ENCODE measurements at places on chromosomes 1 and 21.

DNA sequence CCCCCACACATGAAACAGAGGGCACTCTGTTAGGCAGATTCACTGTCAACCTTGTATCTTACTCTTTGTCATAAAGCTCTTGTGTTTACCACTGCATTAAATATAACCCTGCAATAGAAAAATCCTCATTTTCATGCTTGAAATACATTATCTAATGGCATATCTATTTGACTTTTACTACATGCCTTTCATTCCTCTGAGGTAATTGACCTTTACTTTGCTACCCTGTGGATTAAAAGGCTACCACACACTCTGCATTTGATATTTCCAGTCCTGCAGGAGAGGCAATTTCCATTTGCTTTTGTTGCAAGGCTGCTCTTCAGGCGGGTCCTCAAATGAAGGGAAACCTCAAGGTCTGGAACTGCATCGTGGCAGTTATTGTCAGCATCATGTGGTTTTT, 238.0 kb downstream of the NTNG1 start:
- no peak for DNase-seq

DNA sequence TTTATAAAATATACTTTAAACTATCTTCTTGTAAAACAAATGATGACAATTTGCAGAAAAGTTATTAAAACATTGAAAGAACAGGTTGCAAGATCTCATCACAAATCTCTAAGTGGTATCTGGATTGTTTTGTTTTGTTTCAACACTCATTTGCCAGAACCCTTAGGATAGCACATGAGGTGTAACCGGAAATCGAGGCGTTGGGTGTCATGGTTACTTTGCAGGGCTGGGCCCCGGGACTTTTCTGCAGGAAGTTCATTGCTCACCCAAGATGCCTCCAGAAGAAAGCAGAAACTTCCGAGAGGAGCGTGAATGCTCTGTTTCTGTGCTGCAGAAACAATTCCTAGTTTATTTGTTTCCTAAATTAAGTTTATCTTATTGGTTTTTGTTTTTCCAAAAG, 2.5 kb downstream of the DISC1 start:
- DNase-seq: no peak

DNA sequence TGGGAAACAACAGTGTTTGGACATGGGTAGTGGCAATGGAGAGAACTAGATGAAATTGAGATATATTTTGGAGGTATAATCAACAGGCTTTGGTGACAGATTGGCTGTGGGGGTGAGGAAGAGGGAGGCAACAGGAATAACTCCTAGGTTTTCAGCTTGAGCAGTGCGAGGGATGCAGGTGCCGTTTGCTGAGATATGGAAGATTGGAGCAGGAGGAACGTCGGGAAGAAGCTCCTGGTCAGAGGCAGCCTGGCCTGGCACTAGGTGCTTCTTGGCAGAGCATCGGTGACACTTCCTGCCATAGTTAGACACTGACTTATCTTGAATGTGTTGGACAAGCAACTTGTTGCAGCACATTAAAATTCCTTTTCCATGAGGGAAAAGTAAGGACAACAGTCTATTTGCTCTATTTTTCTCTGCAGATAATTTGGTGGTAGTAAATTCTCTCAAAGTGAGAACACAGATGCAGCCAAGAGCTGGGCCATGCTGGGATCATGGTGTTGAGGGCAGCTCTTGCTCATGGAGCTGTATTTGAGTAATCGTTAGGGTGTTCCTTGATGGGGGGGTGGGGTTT, 21.5 kb upstream of the MYSM1 start:
- DNase-seq: no peak

GRCh38 chr1:38728585-38728908, 131.0 kb downstream of the RRAGC start:
- DNase-seq: no peak

GRCh38 chr21:33543505-33544129, 779 bp downstream of the SON start:
- DNase-seq: no peak

- no peak for DNase-seq
Observed at GRCh38 chr1:94014087-94014486, 104.9 kb upstream of the GCLM start.

DNA sequence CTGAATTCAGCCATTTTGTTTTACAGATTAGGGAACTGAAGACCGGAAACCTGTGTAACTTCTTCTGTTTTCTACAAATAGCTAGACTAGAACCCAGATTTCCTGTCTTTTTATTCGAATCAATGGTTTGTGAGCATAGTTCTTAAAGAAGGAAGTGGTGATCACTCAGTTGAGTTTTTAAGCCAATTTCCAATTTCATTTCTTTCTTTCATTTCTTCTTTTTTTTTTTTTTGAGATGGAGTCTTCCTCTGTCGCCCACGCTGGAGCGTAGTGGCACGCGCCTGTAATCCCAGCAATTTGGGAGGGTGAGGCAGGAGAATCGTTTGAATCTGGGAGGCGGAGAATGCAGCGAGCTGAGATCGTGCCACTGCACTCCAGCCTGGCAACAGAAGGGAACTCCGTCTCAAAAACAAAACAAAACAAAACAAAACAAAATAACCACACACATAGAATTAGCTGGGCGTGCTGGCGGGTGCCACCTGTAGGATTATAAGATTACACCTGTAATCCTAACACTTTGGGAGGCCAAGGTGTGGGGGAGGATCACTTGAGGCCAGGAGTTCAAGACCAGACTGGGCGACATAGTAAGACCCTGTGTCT, 3.0 kb upstream of the MDM4 start:
- DNase-seq: no peak

DNA sequence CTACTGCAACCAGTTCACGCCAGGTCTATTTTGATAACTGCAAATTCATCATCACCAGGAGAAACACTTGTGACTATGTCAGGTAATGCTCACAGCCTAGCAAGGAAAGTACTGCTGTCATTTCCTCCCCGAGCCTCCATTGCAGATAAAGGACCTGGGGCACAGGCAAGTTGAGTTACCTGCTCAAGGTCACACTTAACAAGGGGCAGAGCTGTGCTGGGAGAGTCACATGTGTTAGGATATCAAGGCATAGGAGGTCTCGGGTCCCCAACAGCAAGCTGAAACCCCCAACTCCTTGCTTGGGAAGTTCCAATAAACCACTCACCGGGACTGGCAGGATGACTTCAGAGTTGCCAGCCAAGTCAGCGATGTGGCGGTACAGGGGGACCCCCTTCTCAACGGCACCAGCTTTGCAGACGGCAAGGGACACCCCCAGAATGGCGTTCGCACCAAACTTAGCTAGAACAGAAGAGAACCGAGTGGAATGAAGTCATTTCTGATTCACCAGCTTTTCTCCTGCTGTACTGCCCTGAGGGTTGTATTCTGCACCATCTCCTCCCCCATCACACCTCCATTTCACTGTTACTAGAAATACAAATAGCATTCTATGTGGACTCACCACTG, 11.6 kb downstream of the ENO1 start:
- DNase-seq: no peak

GRCh38 chr1:10033359-10033845, 644 bp downstream of the UBE4B start:
- DNase-seq: no peak

DNA sequence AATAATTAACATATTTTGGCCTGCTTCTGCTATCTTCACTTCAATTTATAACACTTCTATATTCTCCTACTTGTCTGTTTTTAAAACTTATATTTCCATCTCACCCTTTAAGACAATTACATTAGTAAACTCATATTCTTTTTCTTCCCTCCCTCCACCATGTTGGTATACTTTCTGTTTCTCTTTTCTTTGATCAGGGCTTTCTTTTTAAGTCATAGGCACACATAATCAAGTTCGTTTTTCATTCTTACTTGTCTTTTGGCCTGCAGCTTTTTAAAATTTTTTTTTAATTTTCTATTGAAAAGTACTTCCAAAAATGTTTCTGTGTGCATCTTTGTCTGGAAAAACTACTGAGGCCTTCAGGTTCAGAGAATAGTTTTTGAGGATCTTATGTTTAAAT, 2.3 kb downstream of the PYHIN1 start:
- no peak for DNase-seq

- no peak for DNase-seq
Observed at GRCh38 chr1:96845464-96845863, 123.9 kb downstream of the PTBP2 start.

DNA sequence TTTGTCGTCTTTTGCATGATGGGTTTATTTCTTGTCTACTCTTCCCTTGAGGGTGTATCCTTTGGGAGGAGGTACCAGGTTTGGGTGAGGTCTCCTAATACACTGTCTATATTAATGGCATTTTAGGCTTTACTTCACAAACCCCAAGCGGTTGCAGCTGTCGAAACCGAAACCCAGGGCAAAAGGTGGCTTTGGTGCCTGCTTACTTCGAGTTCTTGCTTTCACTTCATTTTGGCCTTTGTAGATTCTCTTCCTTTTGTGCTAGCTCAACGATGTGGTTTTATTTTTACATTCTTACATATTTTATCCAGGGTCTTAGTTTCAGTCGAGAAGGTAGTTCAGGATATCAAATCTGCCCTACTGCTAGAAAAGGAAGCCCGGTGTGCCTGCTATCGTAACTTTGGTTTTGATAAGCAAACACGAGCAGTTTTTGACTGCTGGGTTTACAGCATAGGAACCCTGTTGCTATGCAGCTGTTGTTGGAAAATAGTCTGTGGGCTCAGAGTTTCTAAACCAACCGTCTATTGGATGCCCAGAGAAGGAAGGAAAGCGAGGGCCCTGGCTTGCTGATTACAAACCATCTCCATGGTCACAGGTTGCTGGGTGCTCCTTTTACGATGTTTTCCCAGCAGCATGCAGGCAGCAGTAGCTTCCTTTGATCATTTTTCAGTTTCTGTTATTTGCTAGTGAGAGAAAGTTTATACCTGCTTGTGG, 9.8 kb upstream of the TSPAN2 start:
- no peak for DNase-seq

DNA sequence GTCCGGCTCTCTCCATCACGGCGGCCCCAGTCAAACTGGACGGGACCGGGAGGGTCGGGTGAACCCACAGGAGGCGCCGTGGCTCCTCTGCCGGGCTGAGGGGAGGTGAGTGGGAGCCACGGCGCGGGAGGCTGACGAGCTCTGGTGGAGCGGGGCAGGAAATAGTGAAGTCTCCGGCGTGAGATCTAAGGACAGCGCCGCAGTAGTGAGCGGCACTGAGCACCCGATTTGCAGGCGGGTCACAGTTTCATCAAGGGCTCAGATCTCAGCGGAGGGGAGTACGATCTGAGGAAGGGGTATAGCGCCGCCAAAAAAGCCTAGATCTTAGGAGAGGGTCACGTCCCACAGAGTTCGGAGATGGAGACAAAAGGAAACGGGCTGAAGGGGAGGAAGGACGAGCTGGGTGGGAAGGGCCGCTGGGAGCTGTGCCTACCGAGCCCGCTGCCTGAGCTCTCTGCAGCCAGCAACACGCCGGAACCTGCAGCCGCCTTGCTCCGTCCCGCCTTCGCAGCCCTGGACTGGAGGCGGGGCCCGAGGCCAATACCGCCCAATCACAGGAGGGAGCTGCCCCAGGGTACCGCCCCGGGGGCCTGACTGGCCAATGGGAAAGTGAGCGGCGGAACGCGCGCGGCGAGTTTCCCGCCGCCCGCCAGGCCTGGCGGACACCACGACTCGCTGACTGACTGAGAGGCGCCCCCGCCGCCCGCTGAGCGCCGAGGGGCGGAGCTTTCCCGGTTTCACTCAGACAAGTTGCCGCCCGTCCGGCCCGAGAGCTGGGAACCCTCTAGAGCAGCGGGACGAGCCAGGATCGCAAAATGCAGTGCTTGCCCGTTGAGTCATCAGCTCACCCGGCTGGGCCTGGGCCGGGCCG, 1.9 kb downstream of the SFN start:
- peak; percentile 96 for DNase-seq

- no peak for DNase-seq
Observed at GRCh38 chr1:26359981-26360806, 6.3 kb upstream of the CRYBG2 start.

DNA sequence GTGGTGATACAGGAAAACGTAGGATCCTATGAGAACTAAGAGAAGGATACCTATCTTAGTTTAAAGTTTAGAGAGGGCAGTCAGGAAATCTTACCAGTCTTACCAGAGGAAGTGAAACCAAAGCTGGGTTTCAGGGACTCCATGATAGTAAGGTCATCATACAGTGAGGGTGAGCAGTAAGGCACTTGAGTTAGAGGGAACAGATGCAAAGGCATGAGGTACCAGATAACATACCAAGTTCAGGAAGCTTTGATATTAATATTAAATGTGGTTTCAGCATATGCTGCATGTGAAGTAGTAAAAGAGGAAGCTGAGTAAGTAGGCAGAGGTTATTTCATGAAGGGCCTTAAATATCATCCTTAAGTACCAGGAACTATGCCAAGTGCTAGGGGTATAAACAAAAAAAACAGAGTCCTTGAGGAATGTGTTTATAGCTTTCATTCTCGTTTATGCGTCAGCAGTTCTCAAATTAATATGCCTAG, 16.9 kb downstream of the ATG4C start:
- no peak for DNase-seq

GRCh38 chr1:66335859-66336640, 197.9 kb upstream of the SGIP1 start:
- no peak for DNase-seq

DNA sequence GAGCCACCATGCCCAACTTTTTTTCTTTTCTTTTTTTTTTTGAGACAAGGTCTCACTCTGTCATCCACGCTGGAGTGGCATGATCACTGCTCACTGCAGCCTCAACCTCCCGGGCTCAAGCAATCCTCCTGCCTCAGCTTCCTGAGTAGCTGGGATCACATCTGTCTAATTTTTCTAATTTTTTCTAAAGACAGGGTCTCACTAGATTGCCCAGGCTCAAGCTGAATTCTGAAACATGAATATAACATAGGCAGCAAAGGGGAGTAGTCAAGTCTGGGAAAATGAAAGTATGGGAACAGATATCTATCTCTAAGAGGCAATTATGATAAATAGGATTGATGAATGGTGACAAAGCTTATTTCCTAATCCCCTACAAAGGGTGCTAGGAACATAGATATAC, 7.3 kb upstream of the CMPK1 start:
- no peak for DNase-seq

- DNase-seq: no peak
Observed at GRCh38 chr1:206921772-206922265, at the start of gene FCMR. Gene FCMR, minus strand, starts transcription at chr1:206921941. Its CDS starts 87 bp downstream, at chr1:206921854.

DNA sequence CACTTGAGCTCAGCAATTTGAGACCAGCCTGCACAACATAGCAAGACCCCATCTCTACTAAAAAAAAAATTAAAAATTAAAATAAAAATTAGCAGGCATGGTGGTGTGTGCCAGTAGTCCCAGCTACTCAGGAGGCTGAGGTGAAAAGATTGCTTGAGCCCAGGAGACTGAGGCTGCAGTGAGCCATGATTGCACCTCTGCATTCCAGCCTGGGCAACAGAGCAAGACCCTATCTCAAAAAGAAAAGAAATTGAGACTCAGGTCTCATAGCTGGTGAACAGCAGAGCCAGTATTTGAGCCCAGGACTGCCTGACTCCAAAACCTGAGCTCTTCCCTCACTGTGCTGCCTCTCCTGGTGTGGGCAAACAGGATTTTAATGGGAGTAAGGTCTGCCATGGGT, 28.4 kb upstream of the RCAN3 start:
- DNase-seq: no peak

DNA sequence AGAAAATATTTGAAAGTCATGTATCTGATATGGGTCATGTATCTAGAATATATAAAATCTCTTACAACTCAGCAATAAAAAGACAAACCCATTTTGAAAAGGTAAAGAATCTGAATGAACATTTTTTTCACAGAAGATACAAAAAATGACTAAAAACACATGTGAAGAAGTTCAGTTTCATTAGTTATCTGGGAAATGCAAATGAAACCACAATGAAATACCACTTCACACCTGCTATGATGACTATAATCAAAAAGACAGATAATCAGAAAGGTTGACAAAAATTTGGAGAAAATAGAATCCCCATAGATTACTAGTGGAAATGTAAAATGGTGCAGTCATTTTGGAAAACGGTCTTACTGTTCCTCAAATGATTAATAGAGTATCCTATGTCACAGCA, 631.0 kb downstream of the MRPL39 start:
- no peak for DNase-seq

- DNase-seq: no peak
Observed at GRCh38 chr1:246086191-246086590, 420.9 kb downstream of the SMYD3 start.
